Hepatic stellate cell (primary cell): ENCODE measurements at places on chromosomes 1 and 21.

- no peak for DNase-seq
Measured at GRCh38 chr1:114144016-114144415, 9.7 kb downstream of the SYT6 start.

- no peak for DNase-seq
Measured at GRCh38 chr1:88141499-88142074, 542.5 kb upstream of the PKN2 start.

DNA sequence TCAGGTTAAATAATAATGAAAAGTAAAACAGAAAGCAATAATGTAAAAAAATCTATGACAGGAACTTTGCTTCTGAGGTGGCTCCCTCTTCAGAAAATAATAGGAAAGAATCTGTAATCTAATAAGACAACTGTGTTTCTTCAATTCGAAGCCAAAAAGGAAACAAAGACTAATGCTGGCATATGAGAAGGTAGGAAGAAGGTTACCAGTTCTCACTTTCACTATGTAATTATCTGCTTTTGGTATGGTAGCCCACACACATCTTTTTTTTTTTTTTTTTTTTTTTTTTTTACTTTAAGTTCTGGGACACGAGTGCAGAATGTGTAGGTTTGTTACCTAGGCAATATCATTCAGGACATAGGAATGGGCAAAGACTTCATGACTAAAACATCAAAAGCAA is 47.1 kb downstream of the COP1 start:
- no peak for DNase-seq

GRCh38 chr21:34736116-34736874 is 67.5 kb downstream of the CLIC6 start:
- no peak for DNase-seq

GRCh38 chr1:212157252-212157651 is 121.7 kb downstream of the DTL start:
- DNase-seq = no peak

DNA sequence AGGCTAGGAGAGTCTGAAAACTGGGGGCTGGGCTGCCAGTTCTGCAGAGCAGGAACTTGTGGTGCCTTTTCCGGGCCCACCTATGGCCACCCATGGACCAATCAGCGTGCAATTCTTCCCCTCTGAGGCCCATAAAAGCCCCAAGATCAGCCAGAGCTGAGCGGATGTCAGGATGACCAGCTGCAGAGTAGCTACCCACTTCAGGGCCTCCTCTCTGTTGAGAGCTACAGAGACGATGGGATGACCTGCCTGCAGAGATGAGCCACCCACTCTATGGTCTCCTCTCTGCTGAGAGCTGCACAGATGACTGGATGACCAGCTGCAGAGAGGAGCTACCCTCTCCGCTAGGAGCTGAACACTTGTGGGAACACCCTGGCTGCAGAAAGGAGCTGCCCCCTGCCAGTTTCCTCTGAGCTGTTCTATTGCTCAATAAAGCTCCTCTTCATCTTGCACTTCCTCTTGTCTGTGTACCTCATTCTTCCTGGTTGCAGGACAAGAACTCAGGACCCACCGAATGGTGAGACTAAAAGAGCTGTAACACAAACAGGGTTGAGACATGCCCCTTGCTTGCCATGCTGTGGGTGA is 12.8 kb upstream of the AADACL4 start:
- no peak for DNase-seq
